ENCODE measurements at places on chromosomes 2 and 18.
A peak's percentile ranks its signal among the peaks of the same experiment; 100 is the strongest.

DNA sequence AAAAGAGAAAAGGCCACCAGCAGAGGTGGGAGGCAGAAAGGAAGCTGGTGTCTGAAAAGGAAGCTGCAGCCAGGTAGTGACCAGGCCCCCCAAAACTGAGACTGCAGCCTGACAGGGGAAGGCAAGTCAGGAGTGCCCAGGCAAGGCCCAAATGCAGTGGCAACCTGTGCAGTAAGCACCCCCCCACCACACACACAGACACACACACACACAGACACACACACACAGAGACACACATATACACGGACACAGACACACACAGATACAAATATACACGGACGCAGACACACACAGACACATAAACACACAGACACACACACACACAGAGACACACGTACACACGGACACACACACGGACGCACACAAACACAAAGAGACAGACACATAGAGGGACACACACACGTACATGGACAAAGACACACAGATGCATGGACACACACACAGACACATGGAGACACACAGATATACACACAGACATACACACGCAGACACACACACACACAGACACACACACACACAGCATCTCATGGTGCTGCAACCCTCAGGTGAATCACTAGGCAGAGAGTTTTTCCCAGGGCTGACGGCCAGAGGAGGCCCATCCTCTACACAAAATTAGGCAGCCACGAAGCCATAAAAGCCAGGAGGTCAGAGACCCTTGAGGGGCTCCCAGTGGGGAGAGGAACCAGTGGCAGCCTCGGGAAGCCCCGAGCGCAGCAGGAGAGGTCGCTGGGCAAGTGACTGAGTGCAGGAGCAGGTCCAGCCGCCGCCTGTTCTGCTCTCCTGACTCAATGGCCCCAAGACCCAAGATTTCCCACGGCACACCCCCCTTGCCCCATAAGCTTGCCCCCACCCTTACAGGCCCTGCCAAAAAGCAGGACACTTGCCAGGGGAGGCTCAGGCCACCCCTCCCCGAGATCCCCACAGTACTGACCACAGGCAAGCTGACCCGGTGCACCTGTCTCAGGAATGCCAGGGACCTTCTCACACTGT lies 6.3 kb downstream of the SDC1 start:
- DNase-seq: no peak

GRCh38 chr2:128032092-128032491 lies 4.2 kb upstream of the SAP130 start:
- no peak for DNase-seq

- no peak for DNase-seq
Observed at GRCh38 chr18:23718243-23718720, 29.0 kb downstream of the LAMA3 start.

- DNase-seq: no peak
Observed at GRCh38 chr2:240454106-240454901, 18.8 kb downstream of the GPC1 start.

- DNase-seq: no peak
Observed at GRCh38 chr2:78913257-78913656, 112.2 kb upstream of the REG3G start.

GRCh38 chr2:189254268-189254883 lies 74.8 kb upstream of the COL5A2 start:
- peak; percentile 50 for DNase-seq

DNA sequence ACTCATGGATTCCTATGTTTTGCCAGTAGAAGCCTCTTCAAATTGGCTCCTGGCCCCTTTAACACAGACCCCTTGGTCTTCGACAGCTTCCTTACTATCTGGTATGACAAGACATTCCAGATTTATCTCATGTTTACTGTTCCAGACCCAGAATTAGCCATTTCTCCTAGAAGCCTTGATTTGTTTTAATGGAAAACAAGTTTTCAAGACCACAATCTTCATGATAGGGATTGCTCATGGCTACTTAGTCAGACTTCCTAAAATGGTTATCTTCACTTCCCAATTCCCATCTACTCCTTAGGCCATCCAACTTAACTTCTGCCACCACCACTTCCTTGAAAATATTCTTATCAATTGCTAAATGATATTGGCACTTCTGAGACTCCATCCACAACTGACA lies 63.2 kb downstream of the TTC32 start:
- no peak for DNase-seq

DNA sequence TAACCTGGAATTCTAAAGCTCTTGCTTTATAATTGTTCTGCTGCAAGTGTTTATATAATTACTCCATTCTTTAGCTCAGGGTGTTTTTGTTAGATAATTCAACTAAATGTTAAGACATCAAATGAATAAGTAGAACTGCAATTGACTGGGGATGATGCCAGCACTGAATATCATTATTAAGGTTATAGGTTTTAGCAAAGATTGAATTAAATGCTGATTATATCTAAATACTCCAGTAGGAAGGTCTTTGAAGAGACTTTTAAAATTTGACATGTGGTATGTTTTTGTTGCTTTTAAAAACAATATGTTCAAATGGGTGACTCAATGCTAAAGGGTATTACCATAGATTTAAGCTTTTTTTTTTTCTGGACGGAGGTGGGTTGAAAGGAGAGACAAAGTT lies 170.1 kb upstream of the THUMPD2 start:
- no peak for DNase-seq

- DNase-seq: no peak
Observed at GRCh38 chr18:45551142-45551815, 64.0 kb upstream of the SLC14A2 start.

- DNase-seq: no peak
Observed at GRCh38 chr2:169976335-169976851, 149.1 kb downstream of the UBR3 start.

- DNase-seq: no peak
Observed at GRCh38 chr2:98489486-98489885, 44.8 kb downstream of the INPP4A start.

DNA sequence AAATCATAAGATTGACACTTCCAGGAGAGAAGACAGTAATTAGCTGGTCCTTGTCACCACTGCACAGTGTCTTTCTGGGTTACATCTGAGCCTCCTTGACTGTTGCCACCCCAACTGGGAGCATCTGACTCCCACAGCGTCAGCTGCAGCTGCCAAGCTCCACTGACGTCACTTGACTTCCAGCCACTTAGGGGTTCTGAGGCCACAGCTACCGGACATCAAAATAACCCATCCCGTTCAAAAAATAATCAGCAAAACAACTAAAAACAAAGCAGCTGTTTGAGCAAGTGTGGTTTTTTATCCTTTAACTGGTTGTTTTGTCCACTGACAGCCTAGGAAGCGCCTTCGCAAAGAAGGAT lies 206.5 kb upstream of the AGAP1 start:
- no peak for DNase-seq

DNA sequence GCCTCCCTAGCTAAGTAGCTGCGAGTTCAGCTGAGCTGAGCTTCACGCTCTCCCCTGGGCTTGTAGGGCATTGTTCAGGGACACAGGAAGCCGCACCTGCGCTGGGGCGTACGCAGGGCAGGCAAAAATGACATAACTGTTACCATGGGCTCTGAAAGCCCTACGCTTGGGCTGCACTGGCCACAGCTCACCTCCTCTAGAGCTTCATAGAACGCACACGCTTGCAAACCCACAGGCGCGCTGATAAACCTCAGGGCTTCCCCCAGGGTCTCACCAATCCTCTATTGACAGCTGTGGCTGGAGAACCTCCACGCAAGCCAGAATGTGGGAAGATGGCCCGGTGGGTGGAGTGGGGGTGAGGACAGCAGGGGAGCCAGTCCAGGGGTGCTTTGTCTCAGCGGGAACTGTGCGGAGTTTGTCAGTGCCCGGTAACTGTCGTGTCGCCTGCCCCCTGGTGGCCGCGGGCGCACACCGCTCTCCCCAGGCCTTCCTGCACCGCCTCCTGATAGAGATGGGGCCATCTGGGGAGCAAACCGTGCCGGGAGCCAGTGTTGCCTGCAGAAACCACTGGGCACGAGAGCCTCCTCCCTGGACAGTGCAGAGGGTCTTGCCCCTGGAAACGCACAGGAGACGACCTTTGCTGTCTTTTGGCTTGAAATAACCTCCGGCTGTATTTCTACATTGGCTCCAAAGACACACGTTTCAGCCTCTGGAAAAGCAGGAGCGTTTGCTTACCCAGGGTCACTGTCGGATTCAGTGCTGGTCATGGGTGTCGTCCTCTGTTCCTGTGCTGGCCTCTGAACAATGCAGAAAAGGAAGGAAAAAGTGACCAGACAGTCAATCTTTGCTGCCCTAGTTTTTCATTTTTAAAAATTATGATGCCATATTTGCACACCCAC lies 17.0 kb upstream of the CIDEA start:
- DNase-seq: peak; percentile 78

GRCh38 chr2:28046921-28047320 lies 156.4 kb downstream of the BABAM2 start:
- no peak for DNase-seq

DNA sequence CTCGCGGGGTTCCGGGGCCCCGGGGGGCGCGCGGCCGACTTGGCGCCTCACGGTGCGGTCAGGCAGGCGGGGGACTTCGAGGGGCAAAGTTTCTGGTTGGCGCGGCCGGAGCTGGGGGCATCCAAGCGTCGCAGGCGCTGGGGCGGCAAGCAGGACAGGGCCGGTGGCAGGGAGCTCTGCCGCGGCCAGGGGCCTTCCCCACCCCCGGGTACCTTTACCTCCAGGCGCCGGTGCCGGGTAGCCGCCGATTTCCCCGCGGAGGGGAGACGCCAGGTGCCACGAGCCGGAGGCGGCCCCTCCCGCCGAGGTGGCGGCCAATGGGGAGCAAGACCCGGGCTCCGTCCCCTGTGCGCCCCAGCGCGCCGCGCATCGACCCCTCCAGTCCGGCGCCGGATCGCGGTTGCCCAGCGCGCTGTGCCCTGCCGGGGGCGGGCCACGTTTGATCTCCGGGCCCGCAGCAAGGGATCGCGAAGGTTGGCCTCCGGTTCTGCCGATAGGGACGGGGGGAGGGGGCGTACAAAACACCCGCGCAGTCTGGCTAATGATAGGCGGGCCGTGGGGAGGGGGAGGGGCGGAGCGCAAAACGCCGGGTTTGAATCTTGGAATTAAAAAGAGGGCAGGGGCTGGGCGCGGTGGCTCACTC lies at the start of gene ST8SIA5:
Gene ST8SIA5 (minus strand): TSS at position 495 of the 643 bp plus-strand sequence. CDS start 545 bp downstream, outside the sequence.
- DNase-seq: no peak

GRCh38 chr2:22397847-22398246 lies 987.1 kb upstream of the KLHL29 start:
- DNase-seq: no peak

- no peak for DNase-seq
Observed at GRCh38 chr2:237869343-237870102, 10.1 kb downstream of the RAMP1 start.

GRCh38 chr2:101238930-101239759 lies 13.5 kb upstream of the CNOT11 start:
- no peak for DNase-seq

GRCh38 chr2:165621086-165621560 lies 151.6 kb downstream of the CSRNP3 start:
- DNase-seq: peak; percentile 36

- no peak for DNase-seq
Observed at GRCh38 chr2:16700551-16701259, 35.1 kb upstream of the CYRIA start.

DNA sequence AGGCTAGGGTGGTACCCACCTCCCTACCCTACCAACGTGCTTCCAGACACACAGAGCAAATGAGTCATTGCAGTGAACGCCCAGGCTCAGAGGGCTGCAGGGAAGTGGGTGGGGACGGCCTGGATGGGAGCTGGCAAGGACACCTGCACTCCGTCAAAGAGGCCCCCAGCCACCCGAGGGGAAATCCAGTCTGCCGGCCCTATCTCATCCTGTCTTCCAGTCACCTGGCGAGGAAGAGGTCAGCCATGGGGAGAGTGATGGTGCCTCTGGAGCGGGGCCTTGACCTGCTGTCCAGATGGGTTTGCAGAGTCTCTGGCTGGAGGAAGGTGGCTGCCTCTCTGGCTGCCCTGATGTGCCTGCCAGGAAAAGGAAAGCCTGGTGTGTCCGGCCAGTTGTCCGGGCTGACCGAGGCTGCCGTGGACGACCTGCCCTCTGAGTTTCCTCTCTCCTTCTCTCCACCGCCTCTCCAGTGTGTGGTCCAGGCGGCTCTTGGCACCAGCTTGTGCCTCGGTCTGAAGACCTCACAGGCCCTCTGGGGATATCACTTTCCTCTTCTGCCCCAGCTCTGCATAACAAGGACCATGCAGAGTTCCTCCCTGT lies 209.7 kb upstream of the COPS8 start:
- no peak for DNase-seq

GRCh38 chr18:6929370-6930102 lies 188.1 kb downstream of the LAMA1 start:
- no peak for DNase-seq

- DNase-seq: no peak
Observed at GRCh38 chr2:29397039-29397438, 281.8 kb downstream of the CLIP4 start.

DNA sequence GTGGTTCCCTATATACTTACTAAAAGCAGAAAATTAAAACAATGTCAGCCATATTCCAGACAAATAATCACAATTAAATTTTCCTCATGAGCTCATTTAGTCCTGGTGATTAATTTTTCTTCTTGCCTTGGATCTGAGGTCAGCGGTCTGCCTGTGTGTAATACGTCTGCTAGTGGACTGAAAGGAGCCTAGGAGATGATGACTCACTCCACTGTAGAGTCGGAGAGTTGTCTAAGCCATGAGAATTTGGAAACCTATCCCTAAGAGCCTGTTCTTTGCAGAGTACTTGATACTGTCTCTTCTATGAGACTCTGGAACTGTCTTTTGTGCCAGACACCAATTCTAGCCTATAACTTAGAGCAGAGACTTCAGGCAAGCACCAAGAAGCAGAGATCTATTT lies 94.2 kb upstream of the RAB27B start:
- no peak for DNase-seq

DNA sequence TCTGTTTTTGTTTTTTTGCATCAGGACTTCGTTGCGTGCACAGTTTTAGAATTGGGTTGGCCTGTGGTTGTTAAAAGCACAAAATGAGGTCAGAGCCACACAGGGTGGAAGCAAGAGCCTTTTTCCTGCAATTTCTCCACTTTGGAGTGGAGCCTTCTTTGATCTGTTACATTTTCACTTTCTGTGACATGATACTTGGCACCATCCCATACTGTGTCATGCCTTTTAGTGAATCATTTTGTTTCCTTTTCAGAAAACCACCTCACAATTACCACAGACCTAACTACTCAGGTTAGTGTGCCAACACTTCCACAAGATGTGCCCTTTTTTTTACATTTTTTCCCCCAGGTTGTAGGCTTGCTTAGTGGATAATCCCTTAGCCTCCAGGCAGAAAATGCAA lies 32.5 kb downstream of the MERTK start:
- DNase-seq: no peak

GRCh38 chr2:180607514-180608049 lies 372.8 kb upstream of the UBE2E3 start:
- DNase-seq: no peak

DNA sequence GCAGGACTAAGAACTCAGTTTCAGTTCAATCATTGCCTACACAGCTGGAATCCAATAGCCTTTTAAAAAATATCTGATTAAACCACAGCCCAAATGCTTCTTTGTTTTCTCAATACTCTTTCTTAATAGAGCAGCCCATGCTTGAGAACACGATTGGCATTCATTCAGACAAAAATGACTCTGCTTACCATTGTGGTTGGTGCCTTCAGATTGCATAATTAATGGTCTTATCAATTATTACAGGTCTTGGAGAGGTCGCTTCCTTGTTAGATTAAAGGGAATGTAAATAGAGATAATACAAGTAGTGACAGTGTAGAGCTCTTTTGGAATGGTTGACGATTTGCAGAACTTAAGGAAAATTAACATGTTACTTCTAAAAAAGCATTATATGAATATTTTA lies 107.2 kb downstream of the RNF152 start:
- no peak for DNase-seq
